CD4-positive, alpha-beta T cell treated with Interleukin-10 for 1 hour (primary cell): ENCODE measurements at places on chromosomes 6 and 20.

GRCh38 chr6:137882225-137882961 lies 15.3 kb downstream of the TNFAIP3 start:
- peak; percentile 67 for DNase-seq

DNA sequence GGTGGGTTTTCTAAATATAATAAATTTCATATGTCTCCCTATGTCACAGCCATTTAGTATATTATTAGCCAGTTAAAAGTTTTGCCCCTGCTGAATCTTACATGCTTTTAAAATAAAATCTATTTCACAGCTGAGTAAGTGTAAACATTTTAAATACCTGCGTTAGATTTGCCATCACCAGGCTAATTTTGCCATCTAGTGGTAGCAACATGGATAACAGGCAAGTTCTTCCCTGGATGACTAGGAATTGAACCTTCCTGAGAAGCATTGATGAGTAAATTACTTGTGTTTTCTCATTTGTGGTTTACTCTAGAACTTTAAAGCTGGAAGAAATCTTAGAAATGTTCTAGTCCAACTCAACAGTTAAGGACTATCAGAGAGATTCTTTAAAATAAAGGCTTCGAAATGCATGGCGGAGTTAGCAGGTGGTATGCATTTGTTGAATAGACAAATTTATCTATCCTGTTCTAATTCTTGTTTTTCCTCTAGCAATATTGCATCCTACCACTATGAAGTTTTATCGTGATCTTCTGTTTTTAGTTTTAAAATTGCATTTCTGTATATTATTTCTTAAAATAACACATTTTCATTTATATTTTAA lies 2.6 kb downstream of the PRSS35 start:
- peak; percentile 52 for DNase-seq

- DNase-seq = no peak
Measured at GRCh38 chr20:36197271-36197670, 39.0 kb upstream of the AAR2 start.

- peak; percentile 11 for DNase-seq
Measured at GRCh38 chr20:2109425-2110210, 8.0 kb downstream of the STK35 start.

- no peak for DNase-seq
Measured at GRCh38 chr6:14549304-14549770, 431.8 kb downstream of the CD83 start.

- DNase-seq = no peak
Measured at GRCh38 chr6:109498936-109499335, 15.9 kb upstream of the ZBTB24 start.

DNA sequence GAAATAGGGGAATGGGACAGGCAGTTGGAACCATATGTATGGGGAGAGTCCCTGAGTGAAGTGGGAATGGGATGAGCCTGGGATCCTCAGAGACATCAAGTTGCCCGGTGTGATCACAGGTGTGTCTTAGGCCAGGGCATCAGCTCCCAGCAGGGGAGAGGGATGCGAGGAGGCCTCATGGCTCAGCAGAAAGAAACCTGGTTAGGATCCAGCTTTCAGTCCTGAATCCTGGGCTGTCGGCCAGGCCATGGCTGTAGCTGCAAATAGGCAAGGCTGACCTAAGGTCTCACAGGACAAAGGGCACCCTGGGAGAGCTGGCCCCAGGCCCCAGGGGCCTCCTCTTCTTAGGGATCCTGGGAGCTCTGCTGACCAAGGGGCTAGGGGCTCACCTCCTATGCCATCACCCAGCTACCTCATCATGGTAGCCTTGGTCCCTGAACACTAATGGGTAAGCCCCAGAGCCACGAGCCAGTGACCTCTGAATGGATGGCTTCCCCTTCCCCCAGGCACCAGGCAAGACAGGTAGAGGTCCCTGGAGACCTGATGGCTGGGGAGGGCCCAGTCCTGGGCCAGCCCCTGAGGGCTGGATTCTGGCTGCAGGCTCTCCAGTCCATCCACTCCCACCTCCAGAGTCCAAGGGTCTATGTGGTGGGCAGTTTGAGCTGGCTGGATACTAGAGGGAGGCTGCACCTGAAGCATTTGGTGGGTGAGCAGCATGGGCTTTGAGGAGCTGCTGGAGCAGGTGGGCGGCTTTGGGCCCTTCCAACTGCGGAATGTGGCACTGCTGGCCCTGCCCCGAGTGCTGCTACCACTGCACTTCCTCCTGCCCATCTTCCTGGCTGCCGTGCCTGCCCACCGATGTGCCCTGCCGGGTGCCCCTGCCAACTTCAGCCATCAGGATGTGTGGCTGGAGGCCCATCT lies at the start of gene SLC22A7:
SLC22A7 (plus strand) TSS at position 617 of the 921 bp plus-strand sequence; CDS start at position 716, 99 bp downstream.
- DNase-seq = no peak

DNA sequence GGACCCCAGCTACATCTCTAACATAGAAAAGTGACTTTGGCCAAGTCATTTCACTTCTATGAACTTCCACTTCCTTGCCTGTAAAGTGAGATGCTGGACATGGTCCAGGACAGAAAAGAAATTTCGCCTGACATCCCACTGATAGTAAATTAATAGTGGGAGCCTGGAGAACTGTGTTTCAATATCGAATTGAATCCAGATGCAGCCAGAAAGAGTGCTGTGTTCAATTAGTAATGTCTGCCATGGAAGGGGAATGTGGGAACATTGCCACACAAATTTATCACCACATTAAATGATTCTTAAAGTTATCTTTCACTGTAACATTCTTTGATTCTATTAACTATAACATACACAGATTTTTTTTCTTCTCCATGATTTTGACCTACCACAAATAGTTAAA lies 255.0 kb downstream of the HACE1 start:
- no peak for DNase-seq

DNA sequence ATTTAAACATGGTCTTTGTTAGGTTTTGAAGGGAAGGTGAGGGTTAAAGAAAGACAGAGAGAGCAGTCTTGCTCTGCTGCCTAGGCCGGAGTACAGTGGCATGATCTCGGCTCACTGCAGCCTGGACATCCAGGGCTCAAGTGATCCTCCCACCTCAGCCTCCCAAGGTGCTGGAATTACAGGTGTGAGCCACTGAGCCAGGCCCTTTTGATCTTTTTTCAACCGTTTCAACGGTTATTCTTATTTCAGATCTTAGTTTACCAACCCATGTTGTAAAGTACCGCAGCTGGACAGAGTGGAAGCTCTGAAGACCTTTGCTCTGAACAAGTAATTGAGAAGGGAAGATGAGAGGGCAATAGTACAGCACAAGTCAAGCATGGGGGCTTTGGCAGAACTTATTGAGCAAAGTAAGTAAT lies 1.2 kb upstream of the SRPK1 start:
- no peak for DNase-seq

DNA sequence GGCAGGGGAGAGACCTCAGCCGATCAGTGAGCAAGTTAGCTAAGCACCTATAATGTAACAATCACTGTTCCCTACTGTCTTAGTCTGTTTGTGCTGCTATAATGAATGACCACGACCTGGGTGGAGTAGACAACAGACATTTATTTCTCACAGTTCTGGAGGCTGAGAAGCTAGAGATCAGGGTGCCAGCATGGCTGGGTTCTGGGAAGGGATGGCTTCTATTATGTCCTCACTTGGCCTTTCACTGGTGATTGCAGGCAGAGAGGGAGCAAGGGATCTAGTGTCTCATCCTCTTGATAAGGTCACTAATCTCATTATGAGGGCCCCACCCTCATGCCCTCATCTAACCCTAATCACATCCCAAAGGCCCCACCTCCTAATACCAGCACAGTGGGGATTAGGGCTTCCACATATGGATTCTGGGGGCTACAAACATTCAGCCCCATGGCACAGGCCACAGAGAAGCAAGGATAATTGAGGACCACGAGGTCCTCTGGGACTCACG lies 162.5 kb downstream of the CD83 start:
- DNase-seq = no peak

GRCh38 chr6:100300221-100300736 lies 164.4 kb downstream of the SIM1 start:
- no peak for DNase-seq

GRCh38 chr6:67986694-67987232 lies 648.3 kb upstream of the ADGRB3 start:
- DNase-seq = no peak

GRCh38 chr20:17928633-17929311 lies 39.8 kb downstream of the SNX5 start:
- DNase-seq = no peak
